Stimulated activated CD4-positive, alpha-beta T cell treated with anti-CD3 and anti-CD28 coated beads, Interleukin-2, amount 100 ng/mL, for 24 hours (primary cell): ENCODE measurements at places on chromosomes 7 and 10.

DNA sequence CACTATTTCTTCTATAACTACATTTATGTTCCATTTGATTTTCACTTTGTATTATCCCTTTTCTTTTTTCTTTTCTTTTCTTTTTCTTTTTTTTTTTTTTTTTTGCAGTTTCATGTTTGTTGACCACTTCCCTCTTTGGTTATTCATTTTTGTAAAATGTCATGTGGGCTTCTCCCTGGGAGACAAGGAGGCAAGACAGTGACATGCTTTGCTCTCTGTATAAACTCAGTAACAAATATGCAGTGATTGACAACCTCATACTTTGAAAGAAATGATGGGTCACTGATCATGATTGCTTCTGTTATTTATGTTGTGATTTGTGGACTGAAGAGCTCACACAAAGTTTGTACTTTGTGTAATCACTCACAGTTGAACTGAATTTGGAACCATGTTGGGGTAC is 90.2 kb upstream of the ABI1 start:
- DNase-seq: no peak

DNA sequence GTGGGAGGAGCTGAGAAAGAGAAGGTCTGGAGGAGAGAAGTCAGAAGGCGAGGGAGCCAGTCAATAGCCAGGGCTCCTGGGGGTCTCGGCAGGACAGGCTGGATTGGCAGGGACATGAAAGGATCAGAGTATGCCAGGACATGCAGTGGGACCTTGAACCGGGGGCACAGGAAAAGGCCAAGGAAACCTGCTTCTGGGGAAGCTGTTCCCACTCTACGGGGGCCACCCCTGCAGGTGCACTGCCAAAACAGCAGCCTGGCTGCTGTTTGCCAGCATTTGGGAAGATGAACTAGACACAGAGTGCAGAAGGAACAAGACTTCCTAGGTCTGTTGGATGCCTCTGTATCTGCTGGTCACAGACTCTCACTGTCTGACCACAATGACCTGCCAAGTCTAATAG is 194.9 kb upstream of the PRSS58 start:
- no peak for DNase-seq

GRCh38 chr10:122915700-122916099 is 5.3 kb downstream of the FAM24A start:
- DNase-seq: no peak

GRCh38 chr10:98318861-98319260 is 50.9 kb upstream of the LOXL4 start:
- DNase-seq: no peak

DNA sequence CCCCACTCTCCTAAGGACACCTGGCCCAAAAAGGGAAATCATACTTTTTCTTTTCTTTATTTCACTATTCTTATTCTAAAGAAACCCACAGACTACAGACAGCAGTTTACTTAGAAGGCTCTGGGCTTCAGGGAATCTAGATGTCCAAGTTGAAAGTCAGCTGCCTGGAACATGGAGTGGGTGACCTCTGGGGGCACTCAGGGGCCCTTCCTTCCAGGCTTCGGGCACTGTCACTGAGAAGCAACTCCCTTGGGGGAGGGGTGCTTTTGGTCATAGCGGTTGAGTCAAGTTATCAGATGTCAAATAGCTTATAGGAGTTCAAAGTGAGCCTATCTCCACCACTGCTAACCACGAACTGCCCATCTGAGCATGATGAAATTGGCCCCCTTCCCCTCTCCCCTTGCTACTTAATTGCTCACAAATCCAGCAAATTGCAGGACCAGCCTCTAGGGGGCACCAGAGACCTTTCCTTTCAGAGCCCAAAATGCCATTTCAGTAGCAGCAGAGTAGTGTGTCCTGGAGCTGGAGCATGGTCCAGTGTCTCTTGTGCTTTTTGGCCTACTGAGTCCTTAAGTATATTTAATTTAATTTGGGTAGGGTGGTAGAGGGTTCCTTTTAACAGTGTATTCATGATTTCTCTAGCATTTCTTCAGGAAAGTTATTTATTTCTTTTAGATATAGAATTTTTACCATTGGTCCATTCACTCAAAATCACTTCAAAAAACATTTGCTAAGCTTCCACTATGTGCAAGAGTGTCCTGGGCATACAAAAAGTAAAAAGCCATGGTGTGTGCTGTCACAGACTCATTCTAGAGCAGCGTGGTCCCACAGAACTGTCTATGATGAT is 463.8 kb downstream of the KCNMA1 start:
- peak; percentile 70 for DNase-seq

- no peak for DNase-seq
These were observed 621.9 kb downstream of the ACTR3B start for GRCh38 chr7:153381275-153382040.

- DNase-seq: no peak
These were observed 7.0 kb upstream of the CD36 start for GRCh38 chr7:80631421-80631820.

DNA sequence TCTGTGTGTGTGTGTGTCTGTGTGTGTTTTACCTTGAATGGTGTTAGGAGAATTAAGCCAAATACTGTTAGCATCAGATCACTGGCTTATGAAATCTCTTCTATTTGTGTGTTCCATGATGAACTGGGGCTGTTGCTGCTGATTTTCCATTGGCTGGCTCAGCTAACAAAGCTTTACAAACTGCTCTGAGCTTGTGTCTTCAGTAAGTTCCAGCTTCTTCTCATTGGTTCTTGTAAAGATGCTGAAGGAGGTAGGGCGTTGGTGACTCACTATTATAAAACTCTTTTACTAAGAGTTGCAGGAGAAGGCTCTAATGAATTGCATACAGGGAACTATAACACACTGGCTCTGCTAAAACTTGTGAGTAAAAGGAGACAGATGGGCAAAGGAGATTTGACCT is 136.4 kb upstream of the PRKCQ start:
- DNase-seq: no peak

DNA sequence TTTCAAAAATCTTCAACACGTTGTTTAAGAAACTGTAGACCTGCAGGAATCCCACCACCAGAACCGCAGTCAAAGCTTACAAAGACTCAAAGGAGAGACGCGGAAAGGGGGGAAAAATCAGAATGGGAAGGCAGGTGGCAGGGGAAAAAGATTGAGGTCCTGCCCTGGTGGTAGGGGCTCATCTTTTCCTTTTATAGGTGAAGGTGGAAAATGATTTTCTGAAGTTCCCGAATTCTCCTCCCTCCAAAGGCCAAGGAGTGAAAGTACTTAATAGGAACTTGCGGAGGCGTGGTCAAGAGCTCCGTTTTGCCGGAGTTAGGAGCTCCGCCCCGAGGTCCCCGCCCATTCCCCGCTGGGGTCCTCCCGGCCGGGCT is 724 bp downstream of the BBIP1 start:
- DNase-seq: peak; percentile 86

- DNase-seq: no peak
These were observed 57.4 kb downstream of the LAMB4 start for GRCh38 chr7:108072739-108073138.

- DNase-seq: no peak
These were observed 103.7 kb downstream of the CXCL12 start for GRCh38 chr10:44281089-44281613.

DNA sequence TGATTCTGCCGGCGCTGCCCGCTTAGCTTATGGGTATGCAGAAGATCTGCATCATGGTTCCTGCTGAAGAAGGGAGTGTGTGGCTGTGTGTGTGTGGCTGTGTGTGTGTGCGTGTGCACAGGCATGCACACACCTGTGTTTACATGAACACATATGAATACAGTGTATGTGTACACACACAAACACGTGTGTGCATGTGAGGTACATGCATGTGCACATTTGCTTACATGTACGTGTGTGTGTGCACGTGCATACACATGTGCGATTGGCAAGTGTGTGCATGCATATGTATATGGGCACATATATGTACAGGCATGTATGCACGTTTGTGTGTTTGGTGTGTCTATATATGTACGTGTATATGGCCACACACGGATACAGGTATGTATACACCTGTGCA is 16.4 kb upstream of the FAM20C start:
- no peak for DNase-seq

GRCh38 chr7:75817116-75817515 is 3.5 kb upstream of the CCL24 start:
- DNase-seq: no peak

DNA sequence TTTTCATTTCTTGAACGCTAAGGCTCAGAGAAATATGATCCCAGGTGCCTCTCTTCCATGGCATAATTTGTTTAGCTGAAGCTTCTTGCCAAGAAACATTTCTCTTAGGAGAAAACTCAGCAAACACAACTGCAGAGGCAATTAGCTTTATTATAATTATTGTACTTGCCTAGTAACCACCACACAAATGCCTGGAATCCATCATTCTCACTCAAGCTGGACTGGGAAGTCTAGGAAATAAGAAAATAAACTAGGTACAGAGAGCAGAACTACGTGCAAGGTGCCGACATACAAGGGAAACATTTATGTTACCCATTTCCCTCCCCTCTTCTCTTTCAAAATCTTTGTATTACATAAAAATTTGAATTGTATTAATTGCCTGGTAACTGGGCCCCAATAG is 15.1 kb downstream of the SLC35B4 start:
- no peak for DNase-seq

DNA sequence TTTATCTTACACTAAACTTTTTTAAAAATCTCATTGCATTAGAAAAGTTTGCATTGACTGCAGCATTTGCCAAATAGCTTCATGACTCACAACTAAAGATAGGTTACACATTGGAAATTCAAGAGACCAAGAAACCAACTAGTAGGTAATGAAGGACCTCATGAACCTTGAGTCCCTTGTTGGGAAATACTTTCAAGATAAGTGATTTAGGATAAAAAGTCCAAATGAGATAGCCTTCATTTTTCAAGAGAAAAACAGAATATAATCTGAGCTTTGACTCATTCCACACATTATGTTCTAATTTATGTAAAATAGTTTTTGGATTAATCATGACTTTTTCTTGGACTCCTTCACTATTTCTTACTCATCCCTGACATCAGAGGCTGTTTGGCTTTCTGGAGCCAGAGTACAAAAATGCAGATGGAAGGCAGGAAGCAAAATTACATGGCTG is 13.1 kb upstream of the LIPF start:
- DNase-seq: no peak

DNA sequence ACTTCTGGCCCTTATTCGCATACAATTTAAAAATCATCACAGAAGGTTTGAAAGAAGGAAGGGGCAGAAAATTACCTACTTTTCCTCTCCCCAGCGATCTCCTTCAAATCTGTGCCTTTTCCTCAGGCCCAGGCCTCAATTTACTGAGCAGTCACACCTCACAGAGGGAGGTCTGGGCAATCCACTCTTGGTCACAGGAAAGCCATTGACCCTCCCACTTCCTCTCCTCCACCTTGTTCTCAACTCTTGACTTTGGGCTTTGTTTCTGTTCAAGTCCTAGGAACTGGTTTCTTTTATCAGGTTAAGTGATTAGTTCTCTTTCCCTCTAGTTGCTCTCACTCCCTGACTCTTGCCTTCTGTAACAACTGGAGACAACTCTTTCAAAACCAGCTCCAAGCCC is 37.0 kb upstream of the ATRNL1 start:
- no peak for DNase-seq

DNA sequence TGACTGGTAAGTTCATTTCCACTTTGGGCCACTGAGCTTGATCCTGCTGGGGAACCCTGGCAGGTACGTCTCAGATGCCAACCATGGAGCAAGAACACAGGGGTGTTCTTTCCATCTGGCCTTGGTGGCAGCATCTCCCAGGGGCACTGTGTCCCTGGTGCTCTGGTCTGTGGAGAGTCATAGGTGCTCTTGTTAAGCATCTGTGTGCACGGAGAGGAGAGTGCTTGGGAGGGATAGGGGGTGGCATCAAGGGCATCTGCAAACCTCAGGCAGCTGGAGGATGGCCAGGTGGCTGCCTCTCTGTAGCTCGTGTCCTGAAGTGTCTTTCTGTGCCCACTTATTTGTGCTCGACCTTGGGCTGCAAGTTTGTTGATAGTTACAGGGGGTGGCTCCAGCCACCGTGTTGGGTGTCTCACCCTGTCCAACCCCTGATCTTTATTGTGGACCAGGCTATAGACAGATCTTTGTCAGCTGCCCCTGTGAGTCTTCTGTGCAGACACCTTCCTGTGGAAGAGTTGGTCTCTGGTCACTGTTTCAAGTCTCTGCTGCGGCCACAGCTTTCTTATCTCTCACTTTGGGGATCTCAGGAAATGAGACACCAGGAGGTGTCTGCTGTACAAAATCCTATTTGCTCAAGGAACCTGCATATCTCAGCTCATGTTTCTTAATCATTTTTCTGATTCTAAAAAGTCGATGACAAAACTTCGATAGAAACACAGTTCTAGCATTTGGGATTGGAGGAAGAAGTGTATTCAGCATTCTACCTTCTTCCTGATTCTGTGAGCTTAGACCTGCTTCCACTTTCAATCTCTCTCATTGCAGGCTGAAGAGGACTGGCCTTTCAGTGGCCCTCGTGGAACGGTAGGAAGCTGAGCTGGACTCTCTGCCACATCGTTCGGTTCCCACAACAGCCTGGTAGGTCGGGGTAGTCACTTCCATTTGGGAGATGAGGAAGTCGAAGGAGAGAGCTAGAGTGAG is 17.2 kb upstream of the GIMAP8 start:
- DNase-seq: no peak

DNA sequence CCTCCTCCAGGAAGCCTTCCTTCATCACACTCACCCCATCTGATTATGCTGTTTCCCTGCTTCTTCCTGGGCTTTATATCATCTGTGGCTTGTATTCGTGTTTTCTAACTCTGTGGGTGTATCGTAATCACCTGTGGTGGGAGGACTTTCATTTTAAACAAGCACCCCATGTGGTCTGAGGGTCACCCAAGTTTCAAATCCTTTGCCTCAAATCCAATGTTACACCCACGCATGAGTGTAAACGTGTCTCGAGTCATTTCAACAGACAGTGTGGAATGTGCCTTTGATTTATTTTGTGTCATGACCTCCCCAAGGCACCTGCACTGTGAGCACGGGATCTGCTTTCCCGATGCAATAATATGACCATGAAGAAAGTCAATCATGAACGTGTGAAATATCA is 17.5 kb upstream of the LYZL2 start:
- DNase-seq: no peak

- DNase-seq: no peak
These were observed 17.9 kb upstream of the SERPINE1 start for GRCh38 chr7:101108961-101109360.

DNA sequence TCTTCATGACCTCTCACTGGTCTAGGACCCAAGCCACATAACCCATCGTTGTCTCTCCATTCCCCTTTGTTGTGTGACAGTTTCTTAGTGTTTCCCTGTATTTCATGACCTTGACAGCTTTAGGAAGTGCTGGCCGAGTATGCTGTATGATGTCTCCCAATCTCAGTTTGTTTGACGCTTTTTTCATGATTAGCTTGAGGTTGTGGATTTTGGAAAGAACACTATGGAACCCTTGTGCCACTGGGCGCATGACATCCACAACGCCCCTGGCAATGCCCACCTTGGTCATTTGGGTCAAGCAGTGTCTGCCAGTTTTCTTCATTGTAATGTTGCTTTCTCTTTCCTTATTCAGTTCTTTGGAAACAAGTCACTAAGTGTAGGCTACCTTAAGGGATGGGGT is 52.3 kb downstream of the RBM33 start:
- DNase-seq: no peak
